IMR-90 (cell line): ENCODE measurements at places on chromosomes 5 and 9.

DNA sequence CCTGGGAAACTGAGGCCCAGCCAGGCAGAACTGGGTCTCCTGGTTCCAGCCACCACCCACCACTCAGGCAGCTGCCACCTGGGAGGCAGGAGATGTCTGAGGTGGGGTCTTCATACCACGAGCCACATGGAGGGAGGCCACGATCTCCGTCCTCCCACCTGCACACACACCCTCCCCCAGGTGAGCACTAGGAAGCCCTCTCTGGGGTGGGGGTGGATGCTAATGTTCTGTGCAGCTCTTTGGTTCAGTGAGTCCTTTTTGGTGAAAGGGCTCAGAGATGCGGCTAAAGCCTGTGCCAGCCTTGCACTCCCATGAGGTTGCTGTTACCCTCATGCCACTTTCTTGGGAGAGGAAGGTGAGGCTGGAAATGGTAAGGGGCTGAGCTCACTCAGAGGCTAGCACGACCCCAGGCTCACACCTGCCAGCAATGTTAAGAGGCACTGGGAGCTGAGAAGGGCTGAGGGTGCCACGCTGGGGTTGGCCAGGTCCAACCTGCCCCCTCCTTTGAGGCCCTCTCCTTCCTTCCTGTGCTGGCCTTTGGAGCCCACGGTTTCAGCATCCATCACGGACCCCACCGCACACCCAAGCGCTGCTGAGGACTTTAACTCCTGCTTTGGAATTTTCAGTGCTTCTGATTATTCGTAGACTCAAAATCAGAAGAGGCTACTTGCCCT lies 26.6 kb upstream of the OBP2B start:
- no peak for DNase-seq

GRCh38 chr5:60959156-60959555 lies 14.2 kb downstream of the NDUFAF2 start:
- peak; percentile 40 for DNase-seq

DNA sequence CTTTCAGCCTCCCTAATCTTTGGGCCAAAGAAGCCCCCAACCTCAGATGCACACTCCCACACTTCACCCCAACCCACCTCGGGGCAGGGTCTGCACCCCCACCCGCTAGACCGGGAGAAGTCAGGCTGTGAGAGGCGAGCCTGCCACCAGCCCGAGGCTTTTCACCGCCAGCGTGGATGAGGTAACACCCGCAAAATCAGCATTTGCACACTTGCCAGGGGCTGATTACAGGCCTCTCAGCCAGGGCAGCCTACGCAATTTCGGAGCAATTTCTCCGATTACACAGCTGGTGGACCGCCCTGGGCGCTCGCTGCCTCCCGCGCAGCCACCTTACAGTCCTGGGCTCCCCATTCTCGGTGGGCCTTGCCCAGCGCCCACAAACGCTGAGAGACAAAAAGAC lies 68.5 kb downstream of the FOXD1 start:
- no peak for DNase-seq

GRCh38 chr9:135012166-135012565 lies 75.3 kb upstream of the OLFM1 start:
- no peak for DNase-seq

DNA sequence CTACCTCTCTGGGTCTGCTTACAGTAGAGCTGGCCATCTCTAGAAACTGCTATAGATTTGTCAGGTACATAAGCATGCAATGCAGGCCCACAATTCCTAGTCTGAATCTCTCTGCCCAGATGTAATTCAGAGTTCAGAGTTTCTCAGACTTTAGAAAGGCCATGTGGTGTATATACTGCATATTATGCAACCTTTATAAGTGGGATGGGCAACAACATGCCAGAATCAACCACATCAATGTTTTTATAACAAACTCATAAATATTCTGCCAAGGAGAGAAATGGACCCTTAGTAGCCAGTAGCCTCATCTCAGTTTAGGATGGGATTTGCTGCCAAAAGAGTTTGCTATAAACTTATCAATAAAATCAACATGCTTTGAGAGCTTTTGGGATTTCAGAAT lies 78.8 kb downstream of the SLC1A1 start:
- no peak for DNase-seq

DNA sequence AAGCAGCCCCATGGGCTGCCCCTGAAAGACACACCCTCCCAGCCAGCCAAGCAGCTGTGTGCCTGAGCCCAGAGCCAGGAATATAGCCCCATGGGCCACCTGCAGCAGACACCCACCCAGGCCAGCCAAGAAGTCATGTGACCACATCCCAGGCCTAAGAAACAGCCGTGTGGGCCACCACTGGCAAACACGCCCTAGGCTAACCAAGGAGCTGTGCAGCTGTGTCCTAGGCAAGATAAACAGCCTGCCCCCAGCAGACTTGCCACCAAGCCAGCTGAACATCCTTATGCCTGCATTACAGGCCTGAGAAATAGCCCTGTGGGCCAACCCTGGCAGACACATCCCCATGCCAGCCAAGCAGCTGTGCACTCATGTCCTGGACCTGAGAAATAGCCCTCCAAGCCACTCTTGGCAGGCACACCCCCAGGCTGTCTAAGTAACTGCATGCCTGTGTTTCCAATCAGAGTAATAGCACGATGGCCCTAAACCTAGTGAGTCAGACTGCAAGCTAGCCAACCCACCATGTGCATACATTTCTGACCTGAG lies 143.0 kb downstream of the ADAMTS6 start:
- DNase-seq = peak; percentile 43

- peak; percentile 16 for DNase-seq
Measured at GRCh38 chr5:159616952-159617351, 286.7 kb upstream of the IL12B start.

- no peak for DNase-seq
Measured at GRCh38 chr5:40960037-40960436, 50.7 kb downstream of the C7 start.

- DNase-seq = no peak
Measured at GRCh38 chr5:81896764-81897163, 75.1 kb upstream of the ATG10 start.

DNA sequence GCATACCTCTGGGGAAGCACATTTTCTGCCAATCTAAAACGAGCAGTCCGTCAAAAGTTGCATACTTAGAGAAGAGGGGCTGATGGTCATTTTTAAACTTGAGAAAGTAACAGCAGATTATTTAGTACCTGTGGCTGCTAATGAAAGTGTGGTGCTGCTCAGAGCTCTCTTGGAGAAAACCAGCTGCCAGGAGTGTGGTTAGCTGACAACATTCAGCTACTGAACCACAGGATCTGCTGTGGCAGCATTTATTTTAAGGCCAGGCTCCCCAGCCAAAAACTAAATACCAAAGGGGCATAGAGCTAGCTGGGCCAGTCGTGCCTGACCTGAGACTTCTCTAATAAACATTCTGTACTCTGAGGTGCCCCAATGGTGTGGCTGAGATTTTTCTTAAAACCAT lies 203.6 kb downstream of the EDIL3 start:
- peak; percentile 4 for DNase-seq

GRCh38 chr9:81526587-81526986 lies 162.8 kb downstream of the TLE1 start:
- peak; percentile 93 for DNase-seq

- no peak for DNase-seq
Measured at GRCh38 chr5:155154973-155155372, 141.4 kb downstream of the KIF4B start.

DNA sequence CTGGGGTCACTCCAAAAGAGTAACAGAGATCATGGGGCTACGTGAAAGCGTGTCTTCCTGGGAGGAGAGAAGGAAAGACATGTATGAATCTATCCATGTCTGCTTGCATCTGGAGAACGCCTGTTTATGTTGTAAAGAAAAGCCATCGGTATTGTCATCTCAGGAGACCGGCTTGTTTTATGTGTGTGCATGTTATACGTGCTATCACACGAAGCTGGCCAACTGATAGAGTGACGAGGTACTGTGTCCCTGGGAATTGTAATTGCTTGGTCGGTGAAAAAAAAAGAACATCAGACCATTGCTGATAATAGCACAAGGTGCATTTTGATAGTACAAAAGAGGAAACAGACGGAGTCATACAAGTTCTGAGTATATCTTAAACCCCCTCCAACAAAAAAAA lies 370 bp upstream of the CDH6 start:
- no peak for DNase-seq

DNA sequence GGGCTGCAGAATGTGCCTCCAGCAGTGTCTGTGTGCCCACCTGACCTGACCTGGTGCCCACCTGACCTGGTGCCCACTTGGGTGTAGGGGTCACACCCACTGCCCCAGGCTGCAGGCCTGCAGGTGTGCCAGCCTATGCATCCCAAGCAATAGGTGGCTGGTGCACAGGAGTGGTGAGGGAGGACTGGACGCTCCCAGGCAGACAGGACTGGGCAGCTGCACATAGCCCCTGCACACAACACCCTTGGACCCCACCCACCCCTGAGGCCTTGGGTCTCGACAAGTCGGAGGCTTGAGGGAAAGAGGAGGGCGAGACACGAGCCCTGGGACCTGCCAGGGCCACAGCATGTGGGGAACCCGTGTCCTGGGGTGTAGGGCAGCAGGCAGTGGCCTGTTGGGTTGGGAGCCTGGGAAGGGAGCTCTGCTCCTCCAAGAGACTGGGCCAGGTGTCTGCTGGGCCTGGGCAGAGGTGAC lies 10.8 kb upstream of the NRARP start:
- DNase-seq = no peak

DNA sequence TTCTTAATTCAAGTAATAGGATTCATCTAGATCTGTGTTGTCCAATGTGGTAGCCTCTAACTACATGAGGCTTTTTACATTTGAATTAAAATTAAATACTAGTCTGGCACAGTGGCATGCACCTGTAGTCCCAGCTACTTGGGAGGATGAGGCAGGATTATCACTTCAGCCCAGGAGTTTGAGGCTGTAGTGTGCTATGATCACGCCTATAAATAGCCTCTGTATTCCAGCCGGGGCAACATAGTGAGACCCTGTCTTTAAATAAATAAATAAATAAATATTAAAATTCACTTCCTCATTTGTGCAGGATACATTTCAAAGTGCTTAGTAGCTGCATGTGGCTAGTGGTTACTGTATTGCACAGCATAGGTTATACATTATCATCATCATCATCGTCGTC lies 91.8 kb downstream of the UBE2R2 start:
- DNase-seq = no peak

DNA sequence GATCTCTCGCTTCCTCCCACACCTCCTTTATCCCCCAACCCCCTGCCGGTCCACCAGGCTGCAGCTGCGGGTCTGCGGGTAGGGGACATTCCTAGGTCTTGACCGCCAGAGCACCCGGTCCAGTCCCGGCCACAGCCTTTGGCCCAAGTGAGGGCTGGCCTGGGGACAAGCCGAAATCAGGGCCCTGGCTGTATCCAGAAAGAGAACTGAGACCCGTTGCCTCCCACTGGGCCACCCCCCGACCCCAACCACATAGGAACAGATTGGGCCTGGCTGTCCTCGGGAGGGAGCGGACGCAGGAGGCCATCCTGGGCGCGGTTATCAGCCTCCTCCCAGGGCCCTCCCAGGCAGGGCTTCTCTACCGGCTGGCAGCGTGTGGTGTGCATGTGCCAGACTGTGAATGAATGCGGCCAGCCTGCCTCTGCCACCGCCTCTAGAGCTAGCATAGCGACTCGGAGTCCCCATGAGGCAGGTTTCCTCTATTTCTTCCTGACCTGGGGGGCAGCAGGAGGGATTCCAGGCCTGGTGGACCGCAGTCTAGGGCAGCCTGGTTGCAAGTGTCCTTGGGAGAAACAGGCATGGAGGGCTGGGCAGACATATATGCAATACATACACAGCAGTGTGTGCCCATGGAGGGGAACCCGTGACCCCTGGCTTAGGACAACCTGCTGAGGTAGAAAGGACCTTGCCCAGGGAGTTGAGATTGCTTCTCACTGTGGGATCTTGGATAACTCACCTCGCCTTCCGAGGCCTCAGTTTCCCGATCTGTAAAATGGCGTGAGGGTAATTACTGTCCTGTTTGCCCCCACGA lies 1.2 kb downstream of the N4BP3 start:
- no peak for DNase-seq

DNA sequence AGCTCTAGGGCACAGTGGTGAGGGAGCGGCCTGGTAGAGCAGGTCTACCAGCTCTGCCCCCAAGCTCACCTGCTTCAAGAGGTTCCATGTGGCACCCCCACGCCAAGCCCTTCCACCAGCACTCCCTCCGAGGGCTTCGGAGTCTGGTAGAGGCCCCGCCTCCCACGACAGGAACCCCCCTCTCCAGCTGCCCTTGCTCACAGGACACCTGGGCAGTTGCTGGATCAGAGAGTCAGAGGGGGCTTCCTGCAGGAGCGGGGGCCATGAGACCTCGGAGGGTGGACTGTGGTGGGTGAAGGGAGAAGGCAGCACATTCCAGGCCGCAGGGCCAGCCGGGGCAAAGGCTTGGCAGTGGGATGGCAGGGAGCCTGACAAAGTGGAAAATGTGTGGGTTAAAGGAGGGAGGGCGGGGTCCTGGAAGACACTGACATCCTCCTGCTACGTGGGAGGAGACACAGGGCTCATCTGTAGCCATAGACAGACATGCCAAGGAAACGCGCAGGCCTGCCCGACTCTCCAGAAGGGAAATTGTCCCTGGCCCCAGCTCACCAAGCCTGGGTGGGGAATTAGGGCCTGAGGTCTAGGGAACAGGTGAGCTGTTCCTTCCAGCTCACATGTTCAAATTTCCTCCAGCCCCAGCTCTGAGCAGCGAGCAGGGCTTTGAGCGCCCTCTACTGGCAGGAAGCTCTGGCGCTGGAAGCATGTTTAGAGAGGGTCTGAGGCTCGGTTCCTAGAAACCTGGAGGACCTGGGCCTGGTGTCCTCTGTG lies 74.2 kb downstream of the NTNG2 start:
- DNase-seq = peak; percentile 56

DNA sequence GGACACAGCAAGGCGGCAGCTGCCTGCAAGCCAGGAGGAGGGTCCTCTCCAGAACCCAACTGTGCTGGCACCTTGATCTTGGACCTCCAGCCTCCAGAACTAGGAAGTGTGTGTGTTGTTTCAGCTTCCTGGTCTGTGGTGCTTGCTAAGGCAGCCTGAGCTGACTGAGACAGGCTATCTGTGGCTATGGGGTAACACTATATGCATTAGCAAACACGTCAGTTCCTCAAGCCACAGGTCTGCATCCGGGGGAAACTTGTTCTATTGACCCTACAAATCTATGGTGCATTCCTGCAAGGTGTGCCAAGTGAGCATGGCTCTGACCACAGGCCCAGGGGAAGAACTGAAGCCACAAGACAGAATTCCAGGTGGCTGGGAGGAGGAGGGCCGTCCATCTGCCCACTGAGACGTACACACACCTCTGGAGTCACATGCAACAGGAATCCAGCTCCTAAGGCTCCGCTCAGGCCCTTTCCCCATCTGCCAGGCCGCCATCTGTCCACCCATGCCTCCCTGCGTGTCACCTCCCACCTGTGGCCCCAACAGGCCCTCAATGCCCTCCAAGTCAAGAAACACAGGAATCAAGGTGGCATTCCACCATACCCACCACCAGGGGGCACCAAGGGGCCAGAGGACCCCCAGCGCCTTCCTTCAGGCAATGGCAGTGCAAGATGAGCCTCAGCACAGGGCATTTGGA lies 174.9 kb downstream of the ROR2 start:
- DNase-seq = peak; percentile 58

- DNase-seq = no peak
Measured at GRCh38 chr9:128937310-128938165, 9.9 kb downstream of the DOLK start.

DNA sequence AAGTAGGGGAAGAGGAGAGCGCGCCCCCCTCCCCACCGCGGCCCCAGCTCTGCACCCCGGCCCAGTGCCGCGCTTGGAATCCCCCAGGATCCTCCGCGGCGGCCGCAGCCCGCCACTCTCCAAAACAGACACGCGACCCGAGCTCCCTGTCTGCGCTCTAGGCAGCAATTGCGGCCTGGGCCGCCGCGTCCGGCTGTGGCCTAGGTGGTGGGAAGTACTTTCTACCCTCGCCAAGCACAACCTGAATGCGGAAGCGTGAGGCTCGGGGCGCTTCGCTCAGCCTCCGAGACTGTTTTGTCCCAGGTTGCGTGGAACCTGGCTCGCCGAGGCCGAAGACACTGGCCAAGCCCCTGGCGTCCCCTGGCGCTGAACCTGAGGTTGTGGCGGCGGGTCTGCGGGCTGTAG lies 3.3 kb upstream of the FOXB2 start:
- no peak for DNase-seq
